Renal cortical epithelial cell (primary cell): ENCODE measurements at places on chromosomes 7 and 10.

DNA sequence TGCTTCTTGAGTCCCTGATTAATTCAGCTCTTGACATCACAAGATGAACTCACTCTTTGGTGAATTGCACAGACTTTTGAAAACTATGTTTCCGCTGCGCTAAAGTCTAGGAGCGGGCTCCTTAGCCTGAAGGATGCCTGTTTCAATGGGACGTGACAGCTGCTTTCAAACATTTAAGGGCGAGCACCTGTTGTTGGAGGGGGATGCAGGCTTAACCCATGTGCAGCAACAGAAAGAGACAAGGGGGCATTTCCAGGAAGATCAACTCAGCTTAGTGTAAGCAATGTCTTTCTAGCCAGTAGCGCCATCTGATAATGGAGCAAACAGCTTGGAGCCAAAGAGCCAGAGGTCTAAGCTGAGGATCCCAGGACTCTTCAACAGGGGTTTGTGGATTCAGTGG is 8.4 kb upstream of the PFKFB3 start:
- no peak for DNase-seq

DNA sequence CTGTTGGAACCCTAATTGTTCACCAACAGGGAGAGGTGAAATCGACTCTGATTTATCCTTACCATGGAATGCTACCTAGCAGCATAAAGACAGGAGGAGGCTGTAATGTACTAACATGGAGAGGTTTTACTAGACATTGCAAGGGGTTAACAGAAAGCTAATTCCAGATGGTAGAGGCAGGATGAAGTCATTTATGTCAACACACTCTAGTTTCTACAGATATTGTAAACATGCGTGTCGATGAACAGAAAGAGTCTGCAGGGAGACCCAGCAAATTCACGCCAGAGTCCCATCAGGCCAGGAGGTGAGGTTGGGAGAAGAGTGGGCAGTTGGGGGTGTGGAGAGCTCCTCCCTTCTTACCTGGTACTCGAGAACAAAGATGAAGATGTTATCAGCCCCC is 7.0 kb downstream of the NPC1L1 start:
- DNase-seq: no peak

GRCh38 chr10:28130267-28130666 is 131.4 kb upstream of the ODAD2 start:
- DNase-seq: peak; percentile 63

DNA sequence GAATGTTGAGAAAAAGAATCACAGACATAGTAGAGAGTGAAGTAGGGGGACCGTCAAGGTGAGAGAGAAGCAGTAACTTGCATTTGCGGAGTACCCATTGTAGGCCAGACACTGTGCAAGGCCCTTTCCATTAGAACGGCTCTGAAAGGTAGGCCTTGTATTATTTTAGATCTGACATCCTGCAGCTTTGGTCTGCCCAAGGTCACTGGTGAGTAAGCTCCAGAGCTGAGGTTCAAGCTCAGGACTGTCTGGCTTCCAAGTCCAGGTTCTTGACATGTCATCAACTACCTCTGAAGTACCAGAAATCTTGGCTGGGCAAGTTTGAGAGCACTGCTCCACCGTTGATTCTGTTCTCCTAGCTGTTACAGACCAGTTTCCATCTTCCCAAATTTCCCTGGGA is 13.2 kb upstream of the EVX1 start:
- no peak for DNase-seq

DNA sequence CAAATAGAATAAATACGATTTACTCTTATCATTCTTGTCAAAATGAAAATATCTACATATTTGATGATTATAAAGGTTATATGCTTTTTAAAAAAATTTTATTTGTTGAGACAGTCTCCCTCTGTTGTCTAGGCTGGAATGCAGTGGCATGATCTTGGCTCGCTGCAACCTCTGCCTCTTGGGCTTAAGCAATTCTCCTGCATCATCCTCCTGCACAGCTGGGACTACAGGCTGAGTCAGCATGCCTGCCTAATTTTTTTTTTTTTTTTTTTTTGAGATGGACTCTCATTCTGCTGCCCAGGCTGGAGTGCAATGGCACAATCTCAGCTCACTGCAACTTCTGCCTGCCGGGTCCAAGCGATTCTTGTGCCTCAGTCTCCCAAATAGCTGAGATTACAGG is 48.9 kb downstream of the PUS7 start:
- DNase-seq: peak; percentile 58

GRCh38 chr10:69045441-69046300 is 42.2 kb upstream of the SRGN start:
- peak; percentile 70 for DNase-seq

- peak; percentile 96 for DNase-seq
These were observed 31.1 kb upstream of the RHEB start for GRCh38 chr7:151550656-151551286.

- DNase-seq: no peak
These were observed 77.6 kb downstream of the VTI1A start for GRCh38 chr10:112524641-112525040.

DNA sequence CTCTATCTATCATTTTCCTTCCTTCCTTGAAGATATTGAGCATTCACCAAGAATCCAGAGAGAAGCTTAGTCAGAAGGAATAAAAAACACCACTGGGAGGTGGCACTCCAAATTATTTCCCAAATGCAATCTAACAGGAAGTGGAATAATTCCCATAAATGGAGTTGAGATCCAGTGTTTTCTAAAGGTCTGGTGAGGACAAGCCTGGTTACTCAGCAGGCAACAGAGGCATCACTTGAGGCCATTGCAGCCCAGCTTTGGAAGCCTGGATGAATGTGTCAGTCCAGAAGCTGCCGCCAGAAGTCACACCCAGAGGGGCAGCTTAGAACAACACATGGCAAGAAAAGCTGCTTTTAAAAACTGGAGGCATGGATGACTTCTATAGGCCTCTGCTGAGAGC is 288.9 kb upstream of the KLF6 start:
- peak; percentile 68 for DNase-seq

DNA sequence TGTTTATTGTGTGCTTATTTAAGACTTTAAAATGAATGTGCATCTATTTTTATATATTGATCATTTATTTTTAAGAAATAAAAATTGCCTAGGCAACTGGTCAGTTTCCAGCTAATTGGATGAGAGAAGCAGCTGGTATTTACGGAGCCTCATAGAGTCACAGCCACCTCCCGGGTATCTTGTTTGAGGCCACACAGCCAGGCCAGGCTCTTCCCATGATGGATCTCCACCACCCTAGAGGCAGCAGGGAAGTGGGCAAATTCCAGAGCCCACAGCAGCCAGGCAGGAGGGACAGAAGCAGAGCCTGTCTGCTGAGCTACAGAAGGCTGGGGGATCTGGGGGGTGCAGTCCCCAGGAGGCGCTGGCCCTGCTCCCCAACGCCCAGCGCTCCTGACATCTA is 61.6 kb downstream of the CLEC2L start:
- no peak for DNase-seq

DNA sequence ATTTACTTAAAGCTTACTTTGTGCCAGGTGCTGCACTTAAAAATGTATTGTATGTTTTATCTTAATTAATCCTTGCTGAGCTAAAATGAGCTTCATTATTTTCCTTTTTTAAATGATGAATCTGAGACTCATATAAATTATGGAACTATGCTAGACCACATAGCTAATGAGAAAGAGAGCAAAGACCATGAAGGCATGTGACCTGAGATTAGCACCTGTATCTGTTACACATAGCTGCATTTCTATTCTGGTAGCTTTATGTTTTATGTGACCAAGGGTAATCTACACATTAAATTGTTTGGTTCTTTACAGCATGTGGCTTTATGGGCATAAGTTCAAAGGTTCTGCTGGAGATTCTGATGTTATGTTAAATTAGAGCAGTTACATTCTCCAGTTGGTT is 839.1 kb upstream of the SORCS1 start:
- no peak for DNase-seq

DNA sequence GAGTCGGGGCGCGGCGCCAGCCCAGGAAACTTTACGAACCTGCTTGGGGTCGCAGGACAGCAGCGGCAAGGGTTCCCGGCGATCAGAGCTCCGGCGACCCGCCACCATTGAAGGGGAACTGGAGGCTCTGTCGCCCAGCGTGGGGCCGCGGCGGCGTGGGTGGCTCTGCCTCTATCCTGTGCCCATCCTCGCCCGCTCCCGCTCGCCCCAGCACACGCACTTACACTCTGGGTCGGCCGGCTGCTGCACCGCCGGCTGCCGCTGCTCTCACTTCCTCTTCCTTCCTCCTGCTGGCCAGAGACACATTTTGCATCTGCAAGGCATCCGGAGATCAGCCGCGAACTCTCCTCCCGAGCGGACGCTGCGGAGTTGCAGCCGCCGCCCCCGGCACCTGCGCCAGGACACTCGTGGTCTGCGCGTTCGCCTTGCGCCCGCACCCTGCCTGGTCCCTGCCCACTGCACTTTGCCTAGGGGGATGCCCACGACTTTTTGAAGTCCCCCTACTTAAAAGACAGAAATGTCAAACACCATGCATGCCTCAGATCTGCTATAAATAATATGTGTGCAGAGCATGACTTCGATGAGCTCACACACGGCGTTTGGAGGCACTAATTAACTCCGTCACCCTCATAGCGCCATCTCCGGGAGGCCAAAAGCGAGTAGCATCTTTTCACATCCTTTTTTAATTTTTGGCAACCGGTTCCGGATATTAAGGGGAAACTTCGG is at the start of gene ELMO1:
ELMO1 (minus strand) TSS at position 229 of the 726 bp plus-strand sequence. CDS start 106,174 bp downstream, outside the sequence.
- peak; percentile 19 for DNase-seq

GRCh38 chr7:30642789-30643188 is 39.5 kb downstream of the CRHR2 start:
- no peak for DNase-seq

DNA sequence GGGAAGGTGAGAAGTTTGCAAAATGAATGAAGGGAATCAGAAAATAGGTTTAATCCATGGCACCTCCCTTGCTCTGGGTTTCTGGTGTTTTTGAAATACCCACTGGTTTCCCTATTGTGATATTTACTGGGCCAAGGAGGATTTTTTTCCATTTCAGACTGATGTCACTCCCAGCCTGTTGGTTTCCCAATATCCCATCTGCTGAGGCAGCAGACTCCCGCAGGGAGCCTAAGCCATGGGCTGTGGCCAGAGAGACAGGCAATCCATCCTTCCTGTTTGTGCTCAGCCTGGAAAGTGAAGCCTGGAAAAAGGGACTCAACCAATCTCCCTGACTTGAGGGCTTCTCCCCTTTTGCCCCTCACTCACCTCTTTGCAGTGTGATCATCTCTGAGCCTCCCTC is 22.8 kb downstream of the FAM107B start:
- peak; percentile 17 for DNase-seq

- DNase-seq: no peak
These were observed 871.1 kb downstream of the LRMDA start for GRCh38 chr10:76302481-76302880.

DNA sequence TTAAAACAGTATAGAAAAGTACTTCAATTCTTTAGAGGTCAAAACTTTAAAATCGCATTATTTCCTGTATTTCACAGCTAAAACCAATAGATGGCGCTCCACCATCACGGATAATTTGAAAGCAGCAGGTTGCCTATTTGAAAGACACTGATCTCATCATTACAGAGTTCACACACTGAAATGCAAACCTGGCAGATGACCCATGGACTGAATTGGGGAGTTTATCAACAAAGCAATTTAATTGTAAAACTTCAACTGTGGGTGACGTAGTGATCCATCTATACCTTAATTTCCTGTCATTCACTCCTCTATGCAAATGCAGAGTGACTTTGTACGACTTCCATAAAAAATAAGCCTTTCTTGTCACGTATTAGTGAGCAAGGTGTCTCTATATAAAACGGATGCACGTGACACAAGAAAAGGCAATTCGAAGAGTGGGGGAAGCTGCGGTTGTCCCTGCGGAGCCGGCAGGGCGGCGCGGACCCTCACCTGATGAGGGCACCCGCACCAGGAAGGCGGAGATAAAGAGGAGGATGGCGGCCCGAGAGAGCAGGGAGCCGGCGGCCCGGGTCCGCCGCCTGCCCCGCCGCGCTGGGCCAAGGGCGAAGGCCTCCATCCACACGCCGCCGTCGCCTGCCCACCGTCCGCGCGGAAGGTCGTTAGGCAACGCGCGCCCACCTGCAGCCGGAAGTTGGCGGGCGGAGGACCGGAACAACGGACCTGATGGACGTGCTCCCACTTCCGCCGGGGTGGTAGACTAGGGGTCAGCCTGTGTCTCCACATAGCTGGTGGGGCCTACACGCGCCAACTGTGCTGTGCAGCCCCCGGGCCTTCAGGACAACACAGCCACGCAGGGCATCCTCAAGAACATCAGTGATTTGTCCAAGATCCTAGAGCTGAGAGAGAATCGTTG is at the start of gene ZPBP:
ZPBP (minus strand) TSS at position 668 of the 913 bp plus-strand sequence; CDS start at position 616, 52 bp downstream.
- DNase-seq: peak; percentile 43

GRCh38 chr10:69103784-69104183 is 15.9 kb downstream of the SRGN start:
- no peak for DNase-seq

- no peak for DNase-seq
These were observed 28.9 kb downstream of the SKIDA1 start for GRCh38 chr10:21496343-21497176.

- DNase-seq: no peak
These were observed 300.1 kb downstream of the PTEN start for GRCh38 chr10:88163572-88163971.

DNA sequence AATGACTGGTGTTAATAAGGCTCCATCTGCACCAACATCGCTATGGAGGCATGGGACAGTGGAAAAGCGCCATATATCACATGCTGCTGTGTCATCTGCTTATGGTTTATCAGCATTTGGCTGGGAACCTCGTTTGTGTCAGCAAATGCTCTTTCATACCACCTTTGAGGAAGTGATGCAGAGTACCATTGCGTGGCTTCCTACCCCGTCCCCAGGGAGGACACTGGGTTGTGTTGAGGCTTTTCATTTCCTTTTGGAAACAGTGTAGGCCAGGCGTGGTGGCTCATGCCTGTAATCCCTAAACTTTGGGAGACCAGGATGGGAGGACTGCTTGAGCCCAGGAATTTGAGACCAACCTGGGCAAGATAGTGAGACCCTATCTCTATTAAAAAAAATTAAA is 6.8 kb downstream of the TACR2 start:
- DNase-seq: no peak

DNA sequence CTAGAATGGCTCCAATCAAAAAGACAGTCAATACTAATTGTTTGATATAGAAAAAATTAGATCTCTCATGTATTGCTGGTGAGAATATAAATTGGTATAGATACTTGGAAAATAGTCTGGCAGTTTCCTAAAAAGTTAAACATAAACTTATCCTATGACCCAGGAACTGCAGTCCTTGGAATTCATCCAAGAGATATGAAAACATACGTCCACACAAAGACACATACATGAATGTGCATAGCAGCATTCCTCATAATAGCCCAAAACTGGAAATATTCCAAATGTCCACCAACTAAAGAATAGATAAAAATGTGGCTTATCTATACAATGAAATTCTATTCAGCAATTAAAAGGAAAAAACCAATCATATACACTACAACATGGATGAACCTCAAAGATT is 128.4 kb downstream of the ZFAND4 start:
- no peak for DNase-seq

GRCh38 chr7:55474944-55475854 is 97.1 kb downstream of the VOPP1 start:
- DNase-seq: no peak

- DNase-seq: peak; percentile 20
These were observed 47.5 kb downstream of the BRAF start for GRCh38 chr7:140877249-140877524.

GRCh38 chr10:61871487-61871886 is 30.0 kb upstream of the ARID5B start:
- DNase-seq: no peak
